IMR-90 (cell line): ENCODE measurements at places on chromosomes 11 and 22. TPM values are rescaled to one million over a fixed set of nuclear protein-coding genes. Genes with fewer than 3 reads are reported as not detected.

DNA sequence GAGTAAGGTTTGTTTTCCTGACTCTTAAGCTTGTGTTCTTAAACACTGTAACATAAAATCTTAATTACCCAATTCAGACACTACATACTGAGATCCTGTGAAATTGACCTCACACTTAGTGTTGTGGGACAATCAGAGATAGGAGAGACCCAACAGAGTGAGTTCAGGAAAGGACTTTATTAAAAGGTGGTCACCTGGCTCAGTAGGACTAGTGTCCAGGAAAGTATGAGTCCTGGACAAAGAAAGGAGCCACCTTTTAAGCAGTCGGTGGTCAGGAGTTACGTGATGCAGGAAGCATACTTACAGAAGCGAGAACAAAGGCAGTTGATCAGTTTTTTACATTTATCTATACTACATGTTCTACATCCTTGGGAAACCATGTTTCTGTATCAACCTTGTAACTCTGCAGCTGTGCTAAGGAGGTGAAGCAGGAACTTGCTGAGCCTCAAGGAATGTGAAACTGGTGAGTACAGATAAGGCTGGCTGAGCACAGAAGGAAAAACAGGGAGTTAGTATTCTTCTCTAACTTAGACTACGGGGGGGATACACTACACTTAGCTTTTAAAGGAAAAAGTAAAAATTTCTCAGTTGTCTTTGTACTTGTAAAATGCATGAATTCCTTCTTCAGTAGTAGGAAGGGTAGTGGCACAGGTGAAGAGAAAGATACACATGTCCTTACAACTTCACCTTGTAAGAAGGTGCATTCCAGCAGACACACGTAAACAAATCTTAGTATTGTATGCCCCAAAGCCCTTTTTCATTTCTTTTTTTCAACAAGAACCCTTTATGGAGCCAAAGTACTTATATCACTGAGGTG is 15.1 kb downstream of the OR51E1 start:
- DNase-seq, result peak; percentile 37

DNA sequence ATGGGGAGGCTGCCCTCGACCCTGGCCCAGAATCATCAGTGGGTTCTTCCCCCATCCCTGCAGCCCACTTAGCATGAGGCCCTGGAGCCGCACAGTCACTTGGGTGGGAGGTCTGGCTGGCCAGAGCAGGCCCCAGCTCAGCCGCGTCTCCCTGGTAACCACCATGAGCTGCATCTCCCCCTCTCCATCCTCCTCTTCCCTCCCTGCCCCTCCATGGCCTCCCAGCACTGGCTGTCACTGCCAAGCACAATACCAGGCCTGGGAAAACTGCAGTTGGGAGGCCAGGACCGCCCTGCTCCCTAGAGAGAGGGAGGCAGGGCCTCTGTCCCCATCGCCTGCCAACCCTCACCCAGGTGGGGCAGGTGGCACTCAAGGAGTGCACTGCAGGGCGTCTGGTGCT is 8.0 kb downstream of the CSDC2 start:
- no peak for DNase-seq

GRCh38 chr11:130168105-130168504 is 8.5 kb downstream of the ST14 start:
- peak; percentile 88 for DNase-seq

DNA sequence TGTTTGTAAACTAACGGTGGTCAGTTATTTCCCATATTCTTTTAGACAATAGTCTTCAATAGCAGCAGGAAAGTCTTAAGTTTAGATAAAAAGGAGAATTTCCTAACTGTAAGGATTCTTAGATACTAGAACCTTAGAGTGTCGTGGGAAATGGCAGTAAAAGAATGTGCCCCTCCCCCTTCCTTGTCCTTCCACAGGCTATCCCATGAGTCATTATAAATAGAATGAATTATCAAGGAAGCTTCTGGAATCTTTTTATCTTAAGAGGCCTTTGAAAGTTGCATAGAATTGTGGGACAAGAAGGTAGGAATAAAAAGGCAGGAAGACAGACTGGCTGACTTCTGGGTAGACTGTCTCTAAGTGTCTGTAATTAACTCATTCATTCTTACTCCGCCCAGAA is 165.2 kb upstream of the TBCEL start:
- peak; percentile 25 for DNase-seq

GRCh38 chr22:36100134-36100824 is 60.3 kb downstream of the APOL3 start:
- DNase-seq, result no peak

- DNase-seq, result no peak
Observed at GRCh38 chr11:27783701-27784355, 83.6 kb upstream of the BDNF start.

Gene BRMS1
- total RNA-seq, result 57.9 and 67.2 TPM in 2 replicates

Gene CCDC81
- 5.6 and 6.5 TPM in 2 replicates for total RNA-seq

GRCh38 chr11:23995891-23996290 is 501.0 kb upstream of the LUZP2 start:
- DNase-seq, result peak; percentile 96

- DNase-seq, result peak; percentile 25
Observed at GRCh38 chr11:130001461-130002351, 929 bp downstream of the PRDM10 start.

DNA sequence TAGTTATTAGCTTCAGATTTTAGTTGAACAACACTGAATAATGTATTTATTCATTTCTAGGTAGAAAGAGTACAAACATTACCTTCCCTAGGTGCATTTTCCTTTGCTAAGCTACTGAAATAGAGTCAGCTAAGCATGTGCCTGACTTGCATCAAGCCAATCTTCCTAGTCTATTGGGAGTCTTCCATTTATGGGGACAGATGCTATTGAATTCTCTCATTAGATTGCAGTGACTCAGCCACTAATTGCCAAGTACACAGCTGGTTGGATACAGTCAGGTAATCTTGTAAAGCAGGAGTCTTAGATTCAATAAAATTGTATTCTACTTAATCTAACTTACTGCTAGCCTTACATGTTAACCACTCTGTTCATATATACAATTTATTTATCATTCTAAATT is 55.2 kb upstream of the RPS13 start:
- DNase-seq, result no peak

Gene PYGM
- total RNA-seq, result under 0.01 and 0.18 TPM in 2 replicates

DNA sequence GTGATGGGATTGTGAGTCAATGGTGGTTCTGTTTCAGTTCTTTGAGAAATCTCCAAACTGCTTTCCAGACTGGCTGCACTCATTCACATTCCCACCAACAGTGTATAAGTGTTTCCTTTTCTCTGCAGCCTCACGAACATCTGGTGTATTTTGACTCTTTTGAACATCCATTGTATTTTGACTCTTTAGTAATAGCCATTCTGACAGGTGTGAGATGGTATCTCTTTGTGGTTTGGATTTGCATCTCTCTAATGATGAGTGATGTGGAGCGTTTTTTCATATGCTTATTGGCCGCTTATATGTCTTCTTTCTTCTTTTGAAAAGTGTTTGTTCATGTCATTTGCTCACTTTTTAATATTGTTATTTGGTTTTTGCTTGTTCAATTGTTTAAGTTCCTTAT is 19.4 kb downstream of the NELL1 start:
- DNase-seq, result no peak

DNA sequence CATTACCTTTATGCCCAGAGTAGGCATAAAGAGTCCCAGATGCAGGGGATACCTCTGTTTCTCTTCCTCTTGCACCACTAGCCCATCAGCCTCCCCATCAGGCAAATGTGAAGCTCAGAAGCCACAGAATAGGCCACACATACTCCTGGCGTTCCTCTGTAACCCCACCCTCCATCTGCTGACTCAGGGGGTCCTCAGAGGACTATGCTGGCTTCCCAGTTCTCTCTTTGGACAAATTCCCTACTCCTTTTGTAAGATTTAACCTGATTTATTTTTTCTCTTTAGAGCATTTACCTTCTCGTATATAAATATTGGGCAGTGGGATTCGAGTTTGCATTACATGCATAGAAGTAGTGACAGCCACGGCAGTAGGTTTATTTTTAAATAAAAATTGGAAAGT is 262.3 kb upstream of the CADM1 start:
- DNase-seq, result no peak

Gene OR5P2
- total RNA-seq, result 0.28 TPM in 1 of 2 replicates, not detected in the other

DNA sequence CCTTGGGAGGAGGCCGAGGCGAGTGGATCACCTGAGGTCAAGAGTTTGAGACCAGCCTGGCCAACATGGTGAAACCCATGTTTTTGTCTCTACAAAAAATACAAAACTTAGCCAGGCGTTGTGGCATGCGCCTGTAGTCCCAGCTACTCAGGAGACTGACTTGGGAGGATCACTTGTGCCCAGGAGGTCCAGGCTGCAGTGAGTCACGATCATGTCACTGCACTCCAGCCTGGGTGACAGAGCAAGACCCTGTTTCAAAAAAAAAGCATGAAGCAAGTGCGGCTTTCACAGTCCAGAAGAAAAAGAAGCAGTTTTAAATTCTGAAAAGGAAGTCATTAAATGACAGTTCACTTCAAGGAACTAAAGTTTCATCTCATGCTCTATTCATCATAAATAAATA is 7.1 kb upstream of the LTO1 start:
- DNase-seq, result no peak

Gene ROM1
- total RNA-seq, result 2.2 TPM in 2 replicates

DNA sequence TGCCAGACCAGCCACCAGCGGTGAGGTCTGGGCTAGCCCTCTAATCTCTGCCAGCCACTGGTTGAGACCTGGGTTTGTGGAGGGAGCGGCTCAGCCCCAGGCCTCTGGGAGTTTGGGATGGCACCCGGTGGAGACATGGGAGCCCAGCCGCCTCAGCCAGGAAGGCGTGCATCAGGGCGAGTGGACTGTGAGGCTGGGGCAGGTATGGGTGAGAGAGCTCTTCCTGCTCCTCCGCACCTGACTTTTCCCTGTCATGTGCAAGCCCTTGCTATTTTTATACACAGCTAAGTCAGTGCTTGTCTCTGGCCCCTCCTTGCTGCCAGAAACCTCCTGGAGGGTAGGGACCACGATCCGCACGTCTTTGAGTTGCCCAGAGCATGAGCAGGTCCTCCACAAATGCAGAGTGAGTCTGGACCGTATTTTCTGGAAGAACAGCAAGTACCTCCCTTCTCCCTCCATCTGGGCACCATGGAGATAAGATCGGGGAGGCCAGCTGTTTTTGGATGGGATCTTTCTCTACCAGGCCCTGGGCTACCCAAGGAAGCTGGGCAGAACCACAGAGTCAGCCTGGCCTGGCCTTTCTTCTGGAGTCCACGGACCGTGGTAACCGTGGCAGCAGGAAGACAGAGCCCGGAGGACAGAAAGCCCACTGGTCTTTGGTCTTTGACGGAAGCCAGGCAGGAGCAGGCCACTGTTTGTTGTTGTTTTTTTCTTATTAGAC is 53.3 kb downstream of the IGLL1 start:
- DNase-seq, result no peak

DNA sequence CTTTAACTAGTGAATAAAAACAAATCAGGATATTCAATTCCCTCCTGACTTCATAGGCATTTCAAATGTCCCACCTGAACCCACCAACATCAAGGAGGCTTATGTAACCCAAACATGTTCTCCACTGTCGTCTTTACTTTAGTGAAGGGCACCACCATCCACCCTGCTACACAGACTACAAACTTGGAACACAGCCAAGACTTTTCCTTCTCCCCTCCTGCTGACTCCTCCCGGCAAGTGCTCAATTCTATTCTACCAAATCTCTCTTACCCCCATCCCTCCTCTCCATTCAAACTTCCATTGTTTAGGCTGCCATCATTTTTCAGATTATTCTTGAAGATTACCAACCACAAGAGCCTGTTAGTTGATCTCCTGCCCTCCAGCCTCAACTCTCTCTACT is 24.3 kb downstream of the SAAL1 start:
- DNase-seq, result no peak

DNA sequence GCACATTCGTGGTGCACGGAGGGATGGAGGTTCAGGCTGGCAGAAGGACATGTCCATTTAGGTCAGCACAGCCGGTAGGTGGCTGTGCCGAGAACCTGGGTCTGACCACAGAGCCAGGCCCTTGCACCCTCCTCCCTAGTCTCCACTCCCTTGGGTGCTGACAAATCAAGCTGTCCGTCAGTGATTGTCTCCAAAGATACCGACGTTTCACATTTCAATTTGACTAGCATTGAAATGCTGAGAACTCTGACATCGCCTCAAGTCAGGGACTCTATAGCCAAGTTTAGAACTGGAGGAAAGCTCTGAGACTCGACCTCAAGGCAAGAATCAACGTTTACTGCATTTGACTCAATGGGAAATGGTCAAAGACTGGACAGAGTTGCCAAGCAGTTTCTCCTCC is 1321.1 kb downstream of the TBC1D22A start:
- DNase-seq, result no peak

Gene CTSF
- 3.6 and 4.1 TPM in 2 replicates for total RNA-seq

DNA sequence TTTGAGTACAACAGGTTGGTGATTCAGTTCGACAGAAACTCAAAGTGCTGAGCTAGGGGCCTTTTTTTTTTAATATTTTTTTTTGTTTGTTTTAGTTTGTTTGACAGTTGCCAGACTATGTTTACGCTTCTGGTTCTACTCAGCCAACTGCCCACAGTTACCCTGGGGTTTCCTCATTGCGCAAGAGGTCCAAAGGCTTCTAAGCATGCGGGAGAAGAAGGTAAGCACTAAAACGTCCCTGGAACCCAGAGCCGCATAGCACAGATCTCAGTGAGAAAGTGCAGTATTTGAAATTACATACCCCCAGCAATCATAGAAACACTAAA is 649 bp downstream of the PRRG4 start:
- no peak for DNase-seq

DNA sequence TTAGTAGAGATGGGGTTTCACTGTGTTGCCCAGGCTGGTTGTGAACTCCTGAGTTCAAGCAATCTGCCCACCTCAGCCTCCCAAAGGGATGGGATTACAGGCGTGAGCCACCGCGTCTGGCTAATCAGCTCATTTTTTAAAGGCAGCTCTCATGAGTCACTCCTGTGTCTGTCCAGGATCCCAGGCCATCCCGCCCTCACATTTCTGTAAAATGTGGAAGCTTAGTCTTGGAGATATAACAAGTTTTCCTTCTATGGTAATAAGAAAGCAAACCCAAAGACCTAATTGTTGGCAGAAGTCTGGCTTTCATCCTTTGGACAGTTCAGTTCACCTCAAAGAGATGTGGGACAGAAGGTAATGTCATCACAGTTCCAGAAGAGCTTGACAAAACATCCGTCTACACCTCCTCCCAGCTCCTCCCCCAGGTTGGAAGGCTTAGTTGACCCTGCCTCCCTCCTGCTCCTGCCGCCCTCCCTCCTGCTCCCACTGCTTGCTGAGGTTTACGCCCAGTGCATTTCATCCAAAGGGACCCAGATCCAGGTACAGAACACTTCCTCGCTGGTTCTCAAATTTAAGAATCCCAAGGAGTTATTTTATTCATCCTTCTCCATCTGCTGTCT is 6.4 kb downstream of the DRD2 start:
- no peak for DNase-seq

- no peak for DNase-seq
Observed at GRCh38 chr22:46774980-46775849, 12.8 kb downstream of the TBC1D22A start.

DNA sequence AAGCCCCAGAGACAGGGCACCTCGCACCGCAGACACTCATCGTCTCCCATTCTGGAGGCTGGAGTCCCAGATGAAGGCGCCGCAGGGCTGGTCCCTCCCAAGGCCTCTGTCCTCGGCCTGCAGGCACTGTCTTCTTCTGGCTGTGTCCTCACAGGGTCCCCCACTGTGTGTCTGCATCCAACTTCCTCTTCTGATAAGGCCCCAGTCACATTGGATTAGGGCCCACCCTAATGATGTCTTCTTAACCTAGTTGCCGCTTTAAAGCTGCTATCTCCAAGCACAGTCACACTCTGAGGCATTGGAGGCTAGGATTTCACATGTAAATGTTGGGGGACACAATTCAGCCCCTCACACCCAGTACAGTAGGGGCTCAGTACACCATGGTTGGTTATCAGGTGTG is 48.9 kb downstream of the DHCR7 start:
- DNase-seq, result no peak
